ENCODE measurements at places on chromosomes 1 and 21.
A peak's percentile ranks its signal among the peaks of the same experiment; 100 is the strongest.

GRCh38 chr1:32755810-32756159, 53.2 kb upstream of the SYNC start:
- DNase-seq = no peak

GRCh38 chr1:110634455-110635311, 28.5 kb upstream of the KCNA2 start:
- peak; percentile 93 for DNase-seq

GRCh38 chr1:234932106-234932505, 196.5 kb downstream of the TOMM20 start:
- no peak for DNase-seq

DNA sequence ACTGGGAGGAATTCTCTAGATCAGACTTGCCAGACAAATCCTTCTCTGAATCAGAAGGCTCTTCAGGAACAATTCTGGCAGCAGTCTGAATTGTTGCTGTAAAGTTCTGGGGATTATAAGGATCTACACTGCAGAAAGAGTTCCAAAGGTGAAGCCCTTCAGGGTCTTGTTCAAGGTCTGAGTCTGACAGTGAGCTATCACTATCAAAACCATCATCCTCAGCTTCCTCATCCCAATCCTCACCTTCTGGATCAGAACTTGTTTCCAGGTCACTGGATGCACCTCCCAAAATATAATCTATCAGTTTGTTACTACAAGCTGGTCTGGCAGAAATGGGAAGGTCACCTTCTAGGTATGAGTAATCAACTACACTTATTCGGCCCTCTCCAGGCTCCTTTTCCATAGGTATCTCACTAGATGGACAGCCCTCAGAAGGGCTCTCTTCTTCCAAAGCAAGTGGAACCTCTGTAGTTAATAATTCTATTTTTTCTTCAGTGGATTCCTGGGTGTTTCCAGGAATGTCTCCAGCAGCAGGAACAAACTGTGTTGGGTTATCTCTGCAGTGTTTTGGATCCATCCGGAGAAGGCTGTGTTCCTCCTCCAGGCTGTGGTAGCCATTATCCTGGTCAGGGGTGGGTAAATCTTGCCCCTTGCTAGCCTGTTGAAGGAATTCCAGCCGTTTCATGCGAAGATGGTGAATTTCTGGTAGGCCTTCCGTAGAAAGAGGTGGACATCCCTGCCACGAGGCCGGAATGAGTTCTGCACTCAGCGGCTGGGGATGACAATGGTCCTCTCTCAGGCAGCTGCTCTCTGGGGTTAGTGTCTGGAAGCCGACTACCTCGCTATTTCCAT, 1.6 kb downstream of the PPP1R15B start:
- no peak for DNase-seq

DNA sequence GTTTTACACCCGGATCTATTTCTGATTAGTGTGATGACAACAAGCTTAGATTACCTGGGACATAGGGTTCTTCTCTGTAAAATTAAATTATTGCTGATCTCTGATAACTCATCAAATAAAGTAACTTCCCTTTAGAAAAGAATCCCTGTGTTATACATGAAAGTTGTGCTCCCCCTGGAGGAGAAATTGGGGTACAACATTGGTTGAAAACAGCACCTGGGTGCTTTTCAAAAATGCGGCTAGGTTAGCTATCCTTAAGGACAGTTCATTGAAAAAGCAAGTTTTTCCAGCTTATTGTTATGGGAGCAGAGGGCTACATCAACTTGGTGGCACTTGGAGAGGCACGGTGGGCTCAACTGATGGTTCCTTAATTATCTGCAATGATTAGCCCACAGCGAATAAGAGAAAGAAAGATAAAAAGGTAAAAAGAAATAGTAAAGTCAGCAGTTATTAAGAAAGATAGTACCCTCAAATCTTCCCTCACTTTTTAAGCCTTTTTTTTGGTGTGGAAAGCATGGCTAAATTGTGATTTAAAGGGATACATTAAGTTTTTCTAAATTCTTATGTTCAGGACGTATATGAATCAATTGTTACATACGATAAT, 97.8 kb downstream of the FMN2 start:
- DNase-seq = peak; percentile 44

- DNase-seq = peak; percentile 32
Observed at GRCh38 chr1:23168079-23168444, 594 bp downstream of the LUZP1 start.

DNA sequence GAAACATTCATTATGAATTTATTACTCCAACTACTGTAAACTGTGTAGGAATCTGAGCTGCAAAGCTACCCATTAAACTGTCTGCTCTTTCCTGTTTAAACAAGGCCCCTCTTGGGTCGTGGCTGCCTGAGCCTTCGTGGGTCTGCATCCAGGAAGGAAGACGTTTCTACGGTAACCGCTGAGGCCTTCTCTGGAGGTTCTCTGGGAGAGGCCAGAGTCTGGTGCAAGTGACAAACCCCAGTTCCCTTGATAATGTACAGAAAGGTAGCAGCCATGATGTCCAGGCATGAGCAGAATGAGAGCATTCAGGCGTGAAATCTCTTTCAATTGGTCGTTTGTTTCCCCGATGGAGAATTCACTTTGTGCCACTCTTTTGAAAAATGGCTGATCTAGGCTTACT, 350.2 kb downstream of the PLPP3 start:
- DNase-seq = no peak

DNA sequence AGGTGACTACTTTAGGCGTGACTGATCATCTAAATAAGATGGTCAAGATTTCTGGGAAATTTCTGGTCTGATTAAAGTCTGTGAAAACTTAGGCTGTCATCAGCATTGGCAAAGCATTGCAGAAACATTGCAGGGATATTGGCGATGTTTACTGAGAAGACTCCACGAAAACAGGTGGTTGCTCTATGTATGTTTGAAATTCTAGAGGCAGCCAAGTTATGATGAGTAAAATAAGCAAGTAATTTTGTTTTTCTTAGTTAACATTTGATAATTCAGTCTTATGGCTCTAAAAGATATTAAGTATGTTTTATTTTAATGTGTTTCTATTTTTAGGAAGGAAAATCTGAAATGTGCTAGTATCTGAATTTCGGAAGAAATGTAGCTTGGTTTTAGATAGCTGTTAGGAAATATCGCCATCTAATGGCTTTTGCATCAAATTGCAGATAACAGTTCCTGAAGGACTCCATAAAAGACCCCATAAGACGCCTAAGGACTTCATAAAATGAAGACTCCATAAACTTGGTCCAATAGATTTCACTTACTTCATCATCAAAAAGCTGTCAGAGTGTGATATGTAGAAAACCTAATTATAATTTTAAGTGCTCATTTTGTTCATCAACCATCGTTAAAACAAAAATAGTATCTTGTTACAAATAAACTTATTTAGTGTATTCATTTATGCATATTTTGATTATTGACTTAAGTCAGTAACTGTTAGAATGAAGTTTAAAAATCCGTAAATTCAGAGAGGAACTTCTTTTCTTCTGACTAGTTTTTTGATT, 344.6 kb downstream of the RYR2 start:
- DNase-seq = no peak

DNA sequence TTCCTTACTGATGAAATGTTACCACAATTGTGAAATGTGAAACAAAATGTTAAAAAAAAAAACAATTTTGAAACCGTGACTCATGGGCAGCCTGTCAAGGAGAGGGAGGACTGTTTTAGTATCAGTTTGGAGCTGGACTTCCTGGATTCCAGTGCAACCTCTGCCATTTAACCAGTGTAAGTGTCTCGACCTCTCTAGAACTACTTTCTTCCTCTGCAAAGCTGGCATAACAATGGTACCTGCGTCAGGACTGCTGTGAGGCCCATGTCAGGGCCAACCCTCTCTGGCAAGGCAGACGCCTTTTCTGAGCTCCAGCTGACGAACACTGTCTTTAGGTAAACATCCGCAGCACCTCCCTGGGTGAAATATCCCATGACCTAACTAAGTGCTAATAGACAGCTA, 20.9 kb downstream of the URB1 start:
- peak; percentile 18 for DNase-seq

- peak; percentile 13 for DNase-seq
Observed at GRCh38 chr1:24901791-24902470, 28.1 kb downstream of the RUNX3 start.

DNA sequence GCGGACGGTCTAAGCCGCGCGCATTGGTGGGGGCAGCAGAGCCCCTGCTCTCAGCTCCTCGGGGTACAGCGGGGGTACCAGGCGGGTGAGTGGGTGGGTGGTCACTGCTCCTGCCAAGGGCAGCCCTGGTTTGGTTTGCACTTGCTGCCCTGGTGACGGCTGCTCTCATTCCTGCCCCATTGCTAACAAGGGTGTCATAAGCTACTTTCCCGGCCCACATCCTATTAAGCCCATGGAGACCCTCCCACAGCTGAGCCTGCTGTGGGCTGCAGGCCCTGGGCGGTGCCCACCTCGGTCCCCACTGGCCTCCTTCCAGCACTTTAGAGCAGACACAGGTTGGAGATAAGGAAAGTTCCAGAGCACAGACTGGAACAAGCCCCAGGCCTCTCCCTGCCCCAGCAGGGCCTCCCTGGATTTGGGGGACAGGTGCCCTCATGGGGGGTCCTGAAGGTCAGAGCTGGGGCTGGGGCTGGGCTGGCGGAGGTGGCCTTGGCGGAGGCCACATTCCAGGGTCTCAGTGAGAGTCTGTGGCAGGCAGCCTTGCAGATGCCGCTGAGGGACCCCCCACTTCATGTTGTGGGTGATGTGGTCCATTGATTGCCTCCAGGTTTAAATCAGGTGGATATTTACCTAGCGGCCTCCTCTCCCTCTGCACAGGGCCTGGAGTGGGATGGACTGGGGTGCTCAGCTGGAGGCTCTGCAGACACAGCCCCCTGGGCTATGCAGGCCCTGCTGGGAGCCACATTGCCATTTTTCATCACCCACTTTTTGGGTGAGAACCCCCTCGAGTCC, 27.0 kb downstream of the COL18A1 start:
- no peak for DNase-seq

GRCh38 chr21:45465105-45465504, 60.1 kb downstream of the COL18A1 start:
- DNase-seq = no peak

DNA sequence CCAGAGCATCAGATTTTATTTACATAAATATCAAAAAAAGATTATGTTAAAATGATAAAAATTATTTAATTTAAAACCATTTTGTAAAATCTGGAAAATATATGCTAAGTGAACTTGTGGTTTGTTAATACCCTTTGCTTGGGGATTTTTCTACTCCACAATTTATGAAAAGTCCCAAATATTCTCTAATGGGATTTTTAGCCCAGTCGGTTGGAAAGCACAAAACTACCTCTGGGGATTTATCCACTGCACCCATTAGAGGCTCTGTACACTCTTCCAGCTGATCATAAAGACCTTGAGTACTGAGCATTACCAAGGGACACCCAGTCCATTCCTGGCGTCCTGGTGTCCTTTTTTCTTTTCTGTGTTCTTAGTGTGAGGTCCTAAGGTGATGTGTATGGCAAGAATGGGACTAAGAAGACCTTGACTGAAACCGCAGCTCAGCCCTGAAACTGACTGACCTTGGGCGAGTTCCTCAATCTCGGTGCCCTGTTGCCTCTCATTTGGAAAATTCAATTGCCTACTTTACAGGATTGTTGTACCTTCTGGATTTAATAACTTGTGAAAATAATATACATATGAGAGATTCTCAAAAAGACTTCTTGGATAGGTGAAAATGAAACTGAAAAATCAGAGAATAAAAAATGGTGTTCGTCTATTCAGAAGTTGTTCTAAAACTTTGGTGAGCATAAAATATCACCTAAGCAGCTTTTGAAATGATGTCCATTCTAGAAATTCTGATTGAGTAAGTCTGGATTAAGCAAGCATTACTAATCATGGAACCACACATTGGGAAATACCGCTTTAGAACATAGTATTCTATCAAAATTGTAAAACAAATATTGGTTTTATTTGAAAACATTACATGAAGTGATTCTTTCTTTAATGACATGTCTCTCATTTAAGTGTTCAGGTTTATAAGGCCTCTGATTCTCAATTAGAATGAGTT, 21.5 kb upstream of the SAMSN1 start:
- no peak for DNase-seq

GRCh38 chr1:48182439-48182838, 40.1 kb upstream of the SLC5A9 start:
- no peak for DNase-seq

DNA sequence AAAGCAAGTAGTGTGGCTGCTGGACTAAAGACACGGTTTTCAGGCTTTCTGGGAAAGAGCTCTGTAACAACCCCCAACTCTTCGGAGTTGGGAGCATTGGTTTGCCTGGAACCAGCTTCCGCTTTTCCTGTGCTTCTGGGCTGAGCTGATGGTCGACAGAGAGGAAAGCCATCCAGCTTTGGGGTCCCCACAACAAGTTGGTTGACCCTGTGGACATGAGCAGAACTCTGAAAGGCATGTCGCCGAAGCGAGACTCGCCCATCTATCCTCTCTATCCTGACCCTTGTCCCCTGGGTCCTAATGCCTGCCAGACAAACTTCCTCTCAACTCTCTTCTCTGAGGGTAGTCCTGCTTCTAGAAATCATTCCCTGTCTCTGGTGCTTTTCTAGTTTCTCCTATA, 31.9 kb upstream of the FCGR2A start:
- DNase-seq = peak; percentile 28

- DNase-seq = no peak
Observed at GRCh38 chr1:113007706-113008364, 51.8 kb upstream of the SLC16A1 start.

GRCh38 chr1:168706391-168706992, 22.5 kb downstream of the DPT start:
- DNase-seq = no peak

- DNase-seq = no peak
Observed at GRCh38 chr1:2806591-2806990, 5.1 kb upstream of the TTC34 start.

- DNase-seq = peak; percentile 65
Observed at GRCh38 chr1:25563330-25564215, 20.2 kb downstream of the LDLRAP1 start.

DNA sequence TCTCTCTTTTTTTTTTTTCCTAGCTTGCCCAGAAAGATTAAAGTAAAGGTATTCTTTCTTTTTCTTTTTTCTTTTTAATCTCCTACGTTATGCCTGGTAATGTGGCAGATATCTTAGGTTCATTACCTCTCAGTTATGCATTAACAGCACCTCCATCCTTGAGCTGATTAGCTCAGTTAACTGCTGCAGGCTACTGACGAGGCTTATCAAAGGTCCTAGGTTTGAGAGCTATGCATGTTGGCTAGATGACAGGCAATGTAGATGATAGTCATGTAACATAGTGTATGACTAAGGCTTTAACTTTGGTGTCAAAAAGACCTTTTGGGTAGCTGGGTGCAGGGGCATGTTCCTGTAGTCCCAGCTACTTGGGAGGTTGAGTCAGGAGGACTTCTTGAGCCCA, 53.7 kb upstream of the CACYBP start:
- DNase-seq = no peak

DNA sequence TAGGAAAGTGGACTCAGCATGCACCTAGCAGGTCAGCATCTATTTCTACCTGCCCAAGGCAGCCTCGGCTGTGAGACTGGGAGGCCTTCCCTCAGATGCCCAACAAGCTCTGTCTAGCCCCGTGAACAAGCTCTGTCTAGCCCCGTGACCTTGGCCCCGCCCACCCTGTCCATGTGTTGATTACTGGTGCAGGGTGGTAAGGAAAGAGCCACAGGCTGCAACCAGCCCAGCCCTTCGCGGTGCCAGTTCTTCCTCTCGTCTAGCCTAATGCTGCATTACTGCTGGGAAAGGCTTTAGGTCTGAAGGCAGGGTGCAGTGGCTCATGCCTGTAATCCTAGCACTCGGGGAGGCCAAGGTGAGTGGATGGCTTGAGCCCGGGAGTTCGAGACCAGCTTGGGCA, 2.2 kb downstream of the GPR153 start:
- no peak for DNase-seq
